ENCODE measurements at places on chromosomes 2 and 18.

DNA sequence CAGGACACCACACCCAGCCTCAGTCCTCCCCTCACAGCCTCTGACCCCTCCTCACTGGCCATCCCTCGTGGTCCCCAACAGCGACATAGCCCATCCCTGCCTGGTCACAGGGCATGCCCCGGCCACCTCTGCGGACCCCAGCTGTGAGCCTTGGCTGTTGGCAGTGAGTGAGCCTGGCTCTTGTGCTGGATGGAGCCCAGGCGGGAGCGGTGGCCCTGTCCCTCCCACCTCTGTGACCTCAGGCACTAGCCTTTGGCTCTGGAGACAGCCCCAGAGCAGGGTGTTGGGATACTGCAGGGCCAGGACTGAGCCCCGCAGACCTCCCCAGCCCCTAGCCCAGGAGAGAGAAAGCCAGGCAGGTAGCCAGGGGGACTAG, 7.9 kb downstream of the DES start:
- no peak for DNase-seq

- DNase-seq, result no peak
These were observed 46.8 kb upstream of the GPC1 start for GRCh38 chr2:240388471-240389301.

DNA sequence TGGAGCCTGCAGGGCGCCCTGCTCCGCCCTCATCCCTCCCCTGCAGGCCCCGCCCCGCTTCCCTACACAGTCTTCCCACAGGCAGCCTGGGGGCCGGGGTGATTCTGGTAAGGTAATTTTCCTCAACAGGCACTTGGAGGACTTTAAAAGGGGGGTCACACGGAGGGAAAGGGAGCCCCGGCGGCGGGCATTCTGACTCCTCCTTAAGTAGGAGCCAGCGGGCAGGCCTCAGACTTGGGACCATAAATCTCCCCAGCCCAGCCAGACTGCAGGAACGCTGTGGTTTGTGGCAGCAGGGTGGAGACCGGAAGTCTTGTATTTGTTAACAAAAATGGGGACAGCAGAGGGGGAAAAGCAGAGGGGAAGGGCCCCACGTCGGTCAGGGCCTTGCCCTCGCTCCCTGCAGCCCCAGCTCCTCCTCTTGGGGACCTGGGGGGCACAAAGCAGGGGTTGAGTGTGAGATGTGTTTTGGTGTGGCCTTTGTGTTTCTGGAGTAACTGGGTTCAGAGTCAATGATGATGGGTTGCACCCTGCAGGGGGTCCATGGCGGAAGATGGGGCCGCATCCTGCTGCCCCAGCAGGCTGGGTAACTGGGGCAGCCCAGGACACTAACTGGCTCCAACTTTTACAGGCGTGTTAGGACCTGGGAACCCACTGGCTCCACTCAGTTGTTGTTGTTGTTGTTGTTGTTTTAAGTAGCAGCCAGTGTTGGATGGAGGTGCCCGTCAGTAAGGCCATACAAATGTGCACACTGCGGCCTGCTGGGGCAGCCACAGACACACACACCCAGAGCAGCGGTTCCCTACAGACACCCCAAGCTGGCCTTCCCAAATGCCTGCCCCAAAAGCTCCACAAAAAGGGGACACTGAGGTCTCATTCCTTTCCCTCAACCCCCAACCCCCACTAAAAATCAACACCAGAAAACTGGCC, 27.7 kb downstream of the SMAD7 start:
- no peak for DNase-seq

DNA sequence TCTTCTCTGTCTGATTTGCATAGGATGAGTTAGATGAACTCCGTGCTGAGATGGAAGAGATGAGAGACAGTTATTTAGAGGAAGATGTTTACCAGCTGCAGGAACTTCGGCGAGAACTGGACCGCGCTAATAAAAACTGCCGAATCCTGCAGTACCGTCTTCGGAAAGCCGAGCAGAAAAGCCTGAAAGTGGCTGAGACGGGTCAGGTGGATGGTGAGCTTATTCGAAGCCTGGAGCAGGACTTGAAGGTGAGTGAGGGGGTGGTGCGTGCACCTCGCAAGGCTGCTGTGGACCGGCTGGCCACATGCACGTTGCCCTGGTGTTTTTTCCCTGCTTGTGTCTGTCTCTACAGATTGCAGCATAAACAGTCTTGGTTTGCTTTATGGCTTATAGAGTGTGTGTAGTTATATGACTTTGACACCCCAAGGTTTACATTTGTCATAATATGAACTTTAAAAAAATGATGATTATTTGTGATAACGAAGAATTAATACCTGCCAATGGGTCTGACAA, 13.1 kb downstream of the MTCL1 start:
- no peak for DNase-seq

GRCh38 chr2:36964496-36965058, 1.8 kb downstream of the STRN start:
- no peak for DNase-seq

DNA sequence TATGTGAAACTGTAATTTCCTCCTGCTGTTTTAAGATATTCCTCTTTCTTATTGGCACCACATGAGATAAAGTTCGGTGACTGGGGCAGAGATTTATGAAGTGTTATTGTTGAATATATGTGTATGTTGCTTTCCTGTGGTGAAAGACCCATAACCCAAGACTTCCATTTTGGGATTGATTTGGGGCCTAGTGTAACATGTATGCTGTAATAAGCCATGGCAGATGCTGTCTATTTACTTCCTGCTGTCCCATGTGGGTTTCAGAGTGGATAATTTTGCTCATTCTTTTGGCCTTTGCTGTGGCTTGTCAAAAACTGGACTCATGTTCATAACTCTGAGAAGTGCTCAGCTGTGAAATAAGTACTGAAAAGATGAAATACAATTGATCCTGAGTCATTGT, 10.8 kb upstream of the MYO1B start:
- DNase-seq, result no peak

- no peak for DNase-seq
These were observed 278.8 kb downstream of the DCDC2C start for GRCh38 chr2:3982160-3982559.

DNA sequence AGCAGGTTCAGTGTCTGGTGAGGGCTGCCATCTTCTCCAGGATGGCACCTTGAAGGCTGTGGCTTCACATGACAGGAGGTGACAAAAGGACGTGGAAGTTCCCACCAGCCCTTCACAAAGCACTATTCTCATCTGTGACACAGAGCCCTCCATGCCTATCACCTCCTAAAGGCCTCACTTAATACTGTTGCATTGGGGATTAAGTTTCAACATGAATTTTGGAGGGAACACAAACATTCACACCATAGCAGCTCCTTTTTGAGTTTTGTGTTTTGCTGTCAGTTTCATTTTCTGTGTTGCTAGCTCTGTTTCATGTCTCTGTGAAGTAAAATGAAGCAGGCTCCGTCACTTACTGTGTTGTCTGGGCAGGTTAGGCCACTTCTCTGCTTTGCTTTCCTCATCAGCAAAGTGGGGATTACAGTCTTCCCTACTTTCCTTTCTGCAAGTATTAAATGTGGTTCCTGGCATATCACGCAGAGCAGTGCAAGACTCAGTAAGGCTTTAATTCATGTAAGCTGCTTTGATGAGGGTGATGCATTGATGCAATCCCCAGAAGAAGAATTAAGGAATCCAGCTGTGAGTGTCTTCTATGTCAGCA, 31.6 kb downstream of the LIMS1 start:
- DNase-seq, result no peak

DNA sequence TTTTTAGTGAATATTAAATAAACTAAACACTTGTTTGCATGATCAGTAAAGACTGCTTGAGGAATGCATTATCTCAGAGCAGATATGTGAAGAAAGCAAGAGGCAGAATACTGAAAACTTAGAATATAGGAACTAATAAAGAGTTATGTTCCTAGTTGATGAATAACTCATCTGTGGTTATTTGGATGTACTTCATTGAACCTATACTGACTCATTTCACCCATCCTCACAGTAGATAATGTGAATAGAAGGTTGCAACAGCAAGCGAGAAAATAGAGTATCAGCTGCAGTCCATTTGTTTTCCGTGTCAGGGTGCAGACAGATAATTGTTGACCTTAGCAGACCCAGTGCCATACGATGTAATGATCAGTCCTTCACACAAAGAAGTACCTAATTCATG, 945.7 kb upstream of the LRRTM1 start:
- no peak for DNase-seq

- no peak for DNase-seq
These were observed 195.6 kb downstream of the HRH4 start for GRCh38 chr18:24656050-24656449.

- no peak for DNase-seq
These were observed 9.5 kb upstream of the CCDC68 start for GRCh38 chr18:54968807-54969206.

GRCh38 chr2:207240649-207241048, 74.9 kb upstream of the KLF7 start:
- no peak for DNase-seq

DNA sequence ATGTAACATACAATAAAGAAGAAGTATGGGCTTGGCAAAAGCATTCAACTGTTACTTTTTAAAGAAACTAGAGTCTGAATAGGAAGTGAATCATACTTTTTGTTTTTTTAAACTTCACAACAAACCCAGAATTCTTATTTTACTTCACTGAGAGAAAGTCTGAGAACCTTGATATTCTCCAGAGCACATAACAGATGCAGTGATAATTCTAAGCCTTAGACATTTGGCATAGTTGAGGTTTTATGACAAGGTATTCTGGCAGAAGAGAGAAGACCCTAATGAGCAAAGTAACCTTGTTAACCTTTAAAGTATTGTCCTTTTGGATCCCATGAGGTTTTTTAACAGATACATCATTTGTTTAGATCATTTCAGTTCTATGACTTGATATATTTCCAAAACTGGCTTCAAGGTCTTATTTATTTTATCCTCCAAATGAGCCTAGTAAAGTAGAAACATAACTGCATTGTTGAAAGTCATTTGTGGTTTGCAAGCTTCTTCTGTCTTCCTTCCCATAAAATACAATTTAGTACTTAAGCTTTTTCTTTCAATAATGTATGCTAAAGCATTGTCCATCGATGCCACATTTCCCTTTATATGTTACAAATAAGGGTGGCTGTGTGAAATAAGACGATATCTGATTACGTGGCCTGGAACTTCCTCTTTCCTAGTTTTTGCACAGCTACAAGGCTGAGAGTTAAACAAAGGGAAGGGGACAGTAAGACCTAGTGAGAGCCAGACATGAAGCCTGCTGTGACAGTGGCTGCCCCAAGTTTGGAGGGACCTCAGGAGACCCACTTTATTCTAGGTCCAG, 86.1 kb upstream of the ITPRID2 start:
- DNase-seq, result no peak

DNA sequence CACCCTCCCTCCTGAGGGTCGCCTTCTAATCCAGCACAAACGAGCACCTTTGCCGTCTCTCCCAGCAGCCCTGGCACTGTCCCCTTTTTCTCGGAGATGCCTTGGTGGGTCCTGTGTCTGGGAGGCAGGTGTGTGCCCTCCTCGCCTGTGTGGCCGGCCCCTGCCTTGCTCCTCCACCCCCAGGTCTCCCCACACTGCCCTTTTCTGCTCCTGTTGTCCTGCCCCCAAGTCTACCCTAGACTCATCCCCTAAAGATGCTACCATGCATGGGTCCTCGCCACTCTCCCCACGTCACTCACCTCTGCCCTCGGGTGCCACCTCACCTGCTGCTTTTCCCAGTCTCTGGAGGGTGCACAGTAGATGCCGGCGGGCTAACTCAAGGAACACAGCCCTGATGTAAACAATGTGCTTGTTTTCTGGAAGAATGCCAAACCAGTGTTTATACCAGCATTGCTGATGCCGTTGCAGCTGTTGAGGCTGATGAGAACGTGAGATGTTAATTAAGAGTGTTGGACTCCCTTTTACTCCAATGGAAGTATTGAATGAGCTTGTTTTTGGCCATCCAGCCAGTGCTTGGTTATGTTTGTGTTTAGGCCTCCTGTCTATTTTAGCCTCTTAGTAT, 223.1 kb downstream of the AGAP1 start:
- DNase-seq, result no peak

GRCh38 chr2:53242090-53242489, 525.5 kb upstream of the CHAC2 start:
- DNase-seq, result no peak

DNA sequence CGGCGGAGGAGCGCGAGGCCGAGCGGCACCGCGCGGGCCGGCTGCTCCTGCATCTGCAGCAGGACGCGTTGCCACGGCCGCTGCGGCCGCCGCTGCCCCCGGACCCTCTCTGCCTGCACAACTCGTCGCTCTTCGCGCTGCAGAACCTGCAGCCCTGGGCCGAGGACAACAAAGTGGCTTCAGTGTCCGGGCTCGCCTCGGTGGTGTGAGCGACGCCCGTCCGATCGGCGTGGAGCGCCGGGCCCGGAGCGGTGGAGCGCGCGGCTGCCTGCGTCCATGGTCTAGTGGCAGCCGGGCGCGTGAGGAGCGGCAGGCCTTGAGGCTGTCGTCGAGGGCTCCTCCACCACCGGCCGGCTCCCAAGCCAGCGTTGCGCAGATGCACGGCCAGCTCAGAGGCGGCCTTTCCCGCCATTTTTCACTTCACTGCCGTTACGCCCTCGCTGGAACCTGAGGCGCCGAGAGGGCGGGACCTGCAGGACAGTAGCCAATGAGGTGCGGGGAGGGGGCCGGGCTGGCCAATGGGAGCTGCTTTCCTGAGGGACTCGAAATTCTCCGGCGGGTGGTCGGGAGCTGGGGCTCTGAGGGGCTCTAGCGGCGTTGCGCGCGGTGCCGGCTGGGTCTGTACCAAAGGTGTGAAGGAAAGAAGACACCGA, 1.9 kb downstream of the TLX2 start:
- no peak for DNase-seq

GRCh38 chr2:122908159-122908558, 1116.9 kb upstream of the CNTNAP5 start:
- no peak for DNase-seq

- no peak for DNase-seq
These were observed 3.3 kb downstream of the PDCD1 start for GRCh38 chr2:241855245-241855887.

GRCh38 chr2:9407363-9407811, 15.9 kb downstream of the ITGB1BP1 start:
- no peak for DNase-seq

DNA sequence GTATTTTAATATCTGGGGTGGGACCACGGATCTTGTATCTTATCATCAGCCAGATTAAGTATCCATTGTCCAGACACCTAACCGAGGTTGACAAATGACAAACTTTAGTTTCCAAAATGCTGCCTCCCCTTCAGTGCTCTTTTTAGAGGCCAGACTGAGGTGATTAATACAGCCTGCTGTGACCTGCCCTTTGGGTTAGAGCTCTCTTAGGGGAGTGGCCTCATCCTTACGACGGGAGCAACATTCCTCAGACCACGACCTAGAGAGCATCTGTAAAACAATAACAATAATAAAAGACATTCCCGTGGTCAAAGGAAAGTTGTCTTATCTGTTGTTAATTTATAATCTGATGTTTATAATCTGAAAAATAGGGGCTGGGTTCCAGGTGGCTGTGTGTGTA, 405.3 kb downstream of the LPIN1 start:
- DNase-seq, result no peak

GRCh38 chr2:187003611-187004010, 154.6 kb upstream of the ZSWIM2 start:
- no peak for DNase-seq

GRCh38 chr2:147639891-147640290, 204.9 kb upstream of the ACVR2A start:
- no peak for DNase-seq

DNA sequence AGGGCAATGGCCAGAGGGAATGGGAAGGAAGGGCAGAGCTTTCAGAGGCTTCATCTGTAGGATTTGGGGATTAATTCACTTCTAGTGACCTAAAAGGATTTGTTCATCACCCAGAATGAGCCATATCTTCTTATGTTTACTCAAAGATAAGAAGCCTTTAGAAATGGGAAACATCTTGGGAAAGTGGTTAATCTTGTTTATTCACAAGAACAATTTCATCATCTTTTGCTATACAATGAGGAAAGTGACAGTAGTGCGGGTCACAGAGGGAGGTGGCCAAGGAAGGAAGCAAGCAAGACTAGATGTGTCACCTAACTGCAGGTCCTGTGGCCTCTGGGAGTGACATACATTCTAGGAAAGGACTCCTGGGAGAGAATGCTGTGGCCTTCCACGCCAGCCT, 140.4 kb upstream of the ALPP start:
- DNase-seq, result no peak

All from stimulated activated CD8-positive, alpha-beta memory T cell treated with anti-CD3 and anti-CD28 coated beads, Interleukin-7, amount 100 ng/mL, for 48 hours (primary cell).